ENCODE measurements at places on chromosomes 16 and 17. TPM values are rescaled to one million over a fixed set of nuclear protein-coding genes. Genes with fewer than 3 reads are reported as not detected.

- peak; percentile 59 for DNase-seq
Observed at GRCh38 chr17:32103476-32104113, 38.7 kb upstream of the RHOT1 start.

Gene TEKT1
- total RNA-seq: 3.2 TPM

Gene ABI3
- 1.00 TPM for total RNA-seq

Gene ADGRG3
- total RNA-seq: 0.27 TPM

GRCh38 chr16:60060731-60061130, 1326.6 kb upstream of the GOT2 start:
- no peak for DNase-seq

- DNase-seq: no peak
Observed at GRCh38 chr16:48607056-48607825, 2.7 kb downstream of the N4BP1 start.

Gene QRICH2
- 15.9 TPM for total RNA-seq

Gene NPIPB4
- total RNA-seq: 125 TPM

DNA sequence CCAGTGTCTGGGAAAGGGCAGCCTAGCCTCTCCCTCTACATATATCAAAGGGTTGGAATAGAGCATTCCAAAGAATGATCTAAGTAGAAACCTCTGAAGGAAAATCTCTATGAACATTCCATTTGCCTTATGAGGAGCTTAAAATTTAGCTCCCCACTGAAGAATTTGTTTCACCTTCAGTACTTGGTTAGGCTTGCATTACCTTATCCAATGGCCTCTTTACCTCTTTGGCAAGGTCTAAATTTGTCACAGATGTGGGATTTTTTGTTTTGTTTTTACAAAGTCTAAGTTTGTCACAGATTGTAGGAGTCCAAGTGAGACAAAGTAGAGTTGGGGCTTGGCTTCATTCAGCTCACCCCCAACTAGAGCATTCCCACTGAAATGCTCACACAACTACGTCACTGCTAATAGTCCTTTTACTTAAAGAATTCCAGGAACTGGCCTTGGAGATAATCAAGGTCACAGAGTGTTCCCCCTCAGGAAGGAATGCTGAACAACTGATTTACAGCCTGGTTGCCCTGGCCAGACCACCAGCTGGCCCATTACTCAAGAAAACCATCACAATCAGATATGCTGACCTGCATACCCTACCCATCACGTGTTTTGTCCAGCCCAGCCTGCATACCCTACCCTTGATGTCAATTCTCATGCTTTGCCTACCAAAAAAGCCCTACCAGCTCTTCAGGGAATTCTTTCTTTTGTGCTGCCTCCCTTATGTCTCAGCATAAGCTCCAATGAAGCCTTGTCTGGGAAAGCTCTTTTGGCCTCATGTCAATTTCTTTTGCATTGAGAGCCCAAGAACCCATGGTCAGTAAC, 26.5 kb upstream of the PPM1D start:
- no peak for DNase-seq

Gene CBLN1
- total RNA-seq: 157 TPM

Gene SLC12A3
- total RNA-seq: not detected
